ENCODE measurements at places on chromosomes 11 and 22. TPM values are rescaled to one million over a fixed set of nuclear protein-coding genes. Genes with fewer than 3 reads are reported as not detected.
A peak's percentile ranks its signal among the peaks of the same experiment; 100 is the strongest.

BEST1 gene
- polyA plus RNA-seq = 4.7 TPM

GLYATL1 gene
- polyA plus RNA-seq = 178 TPM

BBOX1 gene
- polyA plus RNA-seq = 62.2 TPM

OR4X1 gene
- not detected for polyA plus RNA-seq

APOBEC3G gene
- polyA plus RNA-seq = 10.2 TPM

RBM4 gene
- 257 TPM for polyA plus RNA-seq

APOL5 gene
- polyA plus RNA-seq = not detected

OR51E1 gene
- 3.1 TPM for polyA plus RNA-seq

DNA sequence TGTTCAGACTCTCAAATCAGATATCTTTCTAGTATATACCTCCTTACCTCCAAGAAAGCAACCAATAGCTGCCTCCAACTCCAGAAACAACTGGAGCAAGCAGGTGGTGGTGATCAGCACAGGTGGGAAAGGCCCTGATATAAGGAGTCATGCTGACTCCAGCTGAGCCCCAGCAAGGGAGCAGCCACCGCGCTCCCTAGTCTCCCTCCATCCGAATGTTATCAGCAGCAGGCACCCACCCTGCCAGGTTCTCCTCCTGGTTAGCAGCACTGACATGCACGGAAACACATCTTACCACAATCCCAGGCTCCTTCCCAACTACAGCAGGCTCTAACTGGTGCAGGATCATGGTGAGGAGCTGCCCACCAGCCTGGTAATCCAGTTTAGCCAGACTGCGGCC is 18.5 kb upstream of the STK33 start:
- DNase-seq = no peak

GRCh38 chr11:76638270-76639197 is 32.0 kb downstream of the LRRC32 start:
- no peak for DNase-seq

DNA sequence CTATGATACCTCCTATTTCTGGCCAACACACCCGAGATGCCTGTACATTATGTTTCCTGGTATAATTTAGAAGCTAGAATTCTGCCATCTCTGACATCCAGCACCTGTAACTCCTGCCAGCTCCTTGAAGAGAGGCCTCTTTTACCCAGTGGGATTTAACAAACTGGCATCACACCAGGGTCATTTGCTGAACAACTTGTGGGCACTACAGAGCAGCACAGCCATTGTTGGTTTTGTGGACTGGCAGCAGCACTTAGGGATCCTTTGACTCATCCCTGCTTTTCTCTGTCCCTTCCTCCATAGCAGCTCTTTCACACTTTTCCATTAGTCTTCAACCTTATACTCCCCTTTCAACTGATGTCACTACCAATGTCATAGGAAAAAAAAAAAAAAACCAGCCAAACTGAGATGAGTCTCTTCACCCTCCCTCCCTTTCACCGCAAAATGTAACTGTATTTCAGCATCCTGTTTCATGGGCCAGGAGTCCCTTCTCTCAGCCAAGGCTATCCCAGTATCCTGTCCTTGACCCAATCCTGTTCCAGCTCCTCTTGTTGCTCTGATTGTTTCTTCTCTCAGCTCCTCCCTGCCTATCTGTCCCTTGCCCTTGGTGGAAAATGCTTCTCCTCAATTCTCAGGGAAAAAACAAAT is 68.7 kb downstream of the PPFIBP2 start:
- DNase-seq = no peak

GRCh38 chr22:39498368-39498767 is 3.7 kb upstream of the MIEF1 start:
- DNase-seq = no peak

GRCh38 chr11:132670921-132671675 is 861.2 kb downstream of the OPCML start:
- DNase-seq = no peak

DNA sequence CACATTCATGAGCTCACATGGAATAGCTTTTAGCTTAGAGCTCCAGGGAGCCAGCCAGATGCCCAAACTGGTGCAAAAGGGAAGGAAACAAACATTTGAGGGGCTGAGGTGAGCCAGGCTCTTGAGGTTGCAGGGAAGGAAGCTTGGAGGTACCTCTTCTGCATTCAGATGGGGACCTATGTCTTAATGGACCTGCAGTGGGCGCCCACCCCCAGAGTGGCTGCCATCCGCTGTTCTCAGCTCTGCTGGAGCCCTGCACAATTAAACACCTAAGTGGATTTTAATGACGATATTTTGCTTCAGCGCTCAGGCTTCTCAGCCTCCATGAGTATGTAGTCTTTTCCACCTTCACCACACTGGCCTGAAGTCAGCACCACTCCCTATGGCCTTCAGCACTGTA is 100.8 kb downstream of the LDLRAD3 start:
- DNase-seq = no peak

- no peak for DNase-seq
Measured at GRCh38 chr11:85694385-85694980, 8.5 kb upstream of the CCDC89 start.

- peak; percentile 24 for DNase-seq
Measured at GRCh38 chr11:125433454-125434121, 62.5 kb downstream of the FEZ1 start.

DNA sequence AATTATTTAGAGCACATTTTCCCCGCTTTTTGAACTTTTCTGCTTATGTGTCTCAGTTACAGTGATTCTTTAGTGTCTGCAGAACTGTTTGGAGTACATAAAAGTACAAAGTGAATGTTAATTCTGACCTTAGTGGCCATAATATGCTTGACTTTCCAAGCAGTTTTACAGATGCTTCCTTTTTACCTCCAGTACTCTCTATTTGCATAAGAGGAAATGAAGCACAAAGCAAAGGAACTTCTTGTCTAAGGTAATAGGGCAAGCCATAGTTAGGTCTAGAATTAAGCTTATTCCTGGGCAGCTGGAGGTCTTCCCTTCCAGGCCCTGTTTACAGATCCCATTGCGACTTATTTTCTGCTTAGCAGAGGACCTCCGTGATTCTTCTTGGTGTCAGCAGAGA is 3.6 kb downstream of the GTPBP1 start:
- no peak for DNase-seq

DNA sequence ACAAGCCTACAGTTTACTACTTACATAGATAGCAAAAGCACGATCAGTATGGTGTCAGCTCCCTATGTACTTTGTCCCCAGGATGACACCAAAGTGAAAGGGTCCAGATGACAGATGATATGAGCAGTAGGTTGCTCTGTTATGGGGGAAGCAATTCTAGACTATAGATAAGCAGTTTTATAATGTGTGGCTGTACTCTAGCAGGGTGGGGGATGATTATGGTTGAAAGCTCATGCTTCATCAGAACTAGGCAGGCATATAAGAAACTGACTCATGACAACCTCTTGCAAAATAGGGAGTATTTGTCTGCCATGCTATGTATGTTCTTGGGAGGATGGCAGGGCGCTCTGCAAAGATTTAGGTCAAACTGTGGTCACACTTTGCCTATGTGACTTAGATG is 158.2 kb upstream of the ZBED5 start:
- no peak for DNase-seq

DNA sequence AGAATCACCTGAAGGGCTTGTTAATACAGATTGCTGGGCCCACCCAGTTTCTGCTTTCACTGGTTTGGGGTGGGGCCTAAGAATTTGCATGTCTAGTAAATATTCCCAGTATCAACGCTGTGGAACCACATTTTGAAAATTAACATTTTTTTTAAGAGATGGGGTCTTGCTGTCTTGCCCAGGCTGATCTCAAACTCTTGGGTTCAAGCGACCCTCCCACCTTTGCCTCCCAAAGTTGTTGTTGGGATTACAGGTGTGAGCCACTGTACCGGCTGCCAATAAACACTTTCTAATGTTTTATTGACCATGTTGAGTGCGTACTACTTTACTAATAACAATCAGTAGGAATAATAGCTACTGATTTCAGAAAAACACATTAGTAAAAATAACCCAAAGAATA is 2.5 kb downstream of the EIF4G2 start:
- no peak for DNase-seq

GRCh38 chr11:9138612-9139579 is 47.5 kb upstream of the SCUBE2 start:
- DNase-seq = no peak

- DNase-seq = no peak
Measured at GRCh38 chr11:122632181-122632824, 23.2 kb upstream of the UBASH3B start.

DNA sequence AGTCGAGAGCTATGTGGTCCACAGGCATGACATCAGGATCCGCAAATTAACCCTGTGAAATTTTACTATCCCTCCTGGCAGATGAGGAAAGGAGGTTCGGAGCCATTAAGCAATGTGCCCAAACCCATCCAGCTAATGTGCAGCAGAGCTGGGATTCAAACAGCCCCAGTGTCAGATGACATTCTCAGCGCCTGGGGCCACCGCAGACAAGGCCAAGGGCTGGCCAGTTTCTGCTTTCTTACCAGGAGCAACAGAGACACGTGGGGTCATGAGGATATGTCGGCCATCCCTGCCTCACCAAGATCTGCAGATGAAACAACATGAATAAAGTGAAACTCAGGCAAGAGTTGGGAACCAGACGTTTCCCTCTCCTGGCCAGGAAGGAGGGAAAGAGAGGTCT is 110.2 kb downstream of the TENM4 start:
- no peak for DNase-seq

DNA sequence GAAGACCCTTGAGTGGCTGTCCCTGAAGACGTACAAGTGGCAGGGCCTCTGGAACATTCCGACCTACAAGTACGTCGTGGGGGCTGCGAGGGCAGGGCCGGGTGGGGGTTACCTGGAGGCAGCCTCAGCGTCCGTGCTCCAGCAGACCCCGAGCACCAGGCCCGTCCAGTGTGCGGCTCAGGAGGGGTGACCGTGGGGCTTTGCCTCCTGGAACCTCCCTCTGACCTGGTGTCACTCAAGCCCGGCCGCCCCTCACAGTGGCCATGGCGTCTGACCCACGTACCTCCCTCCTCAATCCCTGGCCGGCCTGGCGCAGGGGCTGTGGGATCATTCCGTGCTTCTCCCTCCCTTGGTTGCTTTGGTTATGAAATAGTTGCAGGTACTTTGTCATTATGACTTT is 18.5 kb downstream of the RNH1 start:
- DNase-seq = no peak

DNA sequence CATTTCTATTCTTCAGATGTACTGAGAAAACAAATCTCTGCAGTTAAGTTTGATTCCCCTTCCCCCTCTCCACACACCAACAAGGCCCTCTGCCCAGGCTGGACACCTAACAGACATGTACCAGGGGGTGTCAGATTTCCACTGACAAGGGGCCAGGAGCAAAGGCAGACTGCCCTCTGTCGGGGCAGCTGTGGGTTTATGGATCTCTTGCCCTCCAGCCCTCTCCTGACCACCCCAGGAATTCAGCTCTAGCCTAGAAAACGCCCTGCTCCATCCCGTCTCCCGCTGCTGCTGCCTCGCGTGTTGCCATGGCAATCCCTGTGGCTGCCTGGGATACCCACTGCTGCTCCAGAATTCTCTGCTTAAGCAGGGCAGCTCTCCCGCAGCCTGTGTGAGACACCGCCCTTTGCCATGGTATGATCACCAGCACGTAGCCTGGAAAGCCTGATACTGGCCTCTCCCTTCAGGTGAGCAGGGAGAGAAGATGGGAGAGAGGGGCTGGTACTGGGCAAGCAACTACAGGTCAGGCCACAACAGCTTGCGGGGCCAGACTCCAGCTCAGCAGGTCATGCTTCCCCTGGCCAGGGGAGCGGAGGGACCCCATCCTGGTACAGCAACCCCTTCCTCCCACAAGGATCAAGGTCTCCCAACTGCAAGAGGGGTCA is 41.6 kb downstream of the BUD13 start:
- no peak for DNase-seq

- DNase-seq = no peak
Measured at GRCh38 chr11:60711276-60711675, 11.9 kb downstream of the MS4A8 start.

DNA sequence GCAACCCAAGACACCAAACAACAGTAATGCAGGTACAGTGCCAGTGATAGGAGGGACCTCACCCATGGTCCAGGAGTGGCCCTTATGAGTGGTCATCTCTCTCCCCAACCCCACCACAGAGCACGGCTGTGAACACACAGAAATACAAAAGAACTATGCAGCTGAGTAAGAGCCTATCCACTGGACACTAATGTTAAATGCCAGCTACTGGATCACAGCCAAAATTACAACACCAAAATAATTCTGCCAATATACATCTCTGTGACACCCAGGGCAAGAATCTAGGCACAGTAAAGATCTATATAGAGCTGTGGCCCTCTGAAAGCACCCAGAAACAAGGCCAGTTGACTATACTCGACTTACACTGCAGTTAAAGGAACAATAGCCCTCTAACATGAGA is 22.8 kb upstream of the GPR83 start:
- no peak for DNase-seq

GRCh38 chr11:31102875-31103274 is 266.7 kb downstream of the DCDC1 start:
- DNase-seq = no peak

DNA sequence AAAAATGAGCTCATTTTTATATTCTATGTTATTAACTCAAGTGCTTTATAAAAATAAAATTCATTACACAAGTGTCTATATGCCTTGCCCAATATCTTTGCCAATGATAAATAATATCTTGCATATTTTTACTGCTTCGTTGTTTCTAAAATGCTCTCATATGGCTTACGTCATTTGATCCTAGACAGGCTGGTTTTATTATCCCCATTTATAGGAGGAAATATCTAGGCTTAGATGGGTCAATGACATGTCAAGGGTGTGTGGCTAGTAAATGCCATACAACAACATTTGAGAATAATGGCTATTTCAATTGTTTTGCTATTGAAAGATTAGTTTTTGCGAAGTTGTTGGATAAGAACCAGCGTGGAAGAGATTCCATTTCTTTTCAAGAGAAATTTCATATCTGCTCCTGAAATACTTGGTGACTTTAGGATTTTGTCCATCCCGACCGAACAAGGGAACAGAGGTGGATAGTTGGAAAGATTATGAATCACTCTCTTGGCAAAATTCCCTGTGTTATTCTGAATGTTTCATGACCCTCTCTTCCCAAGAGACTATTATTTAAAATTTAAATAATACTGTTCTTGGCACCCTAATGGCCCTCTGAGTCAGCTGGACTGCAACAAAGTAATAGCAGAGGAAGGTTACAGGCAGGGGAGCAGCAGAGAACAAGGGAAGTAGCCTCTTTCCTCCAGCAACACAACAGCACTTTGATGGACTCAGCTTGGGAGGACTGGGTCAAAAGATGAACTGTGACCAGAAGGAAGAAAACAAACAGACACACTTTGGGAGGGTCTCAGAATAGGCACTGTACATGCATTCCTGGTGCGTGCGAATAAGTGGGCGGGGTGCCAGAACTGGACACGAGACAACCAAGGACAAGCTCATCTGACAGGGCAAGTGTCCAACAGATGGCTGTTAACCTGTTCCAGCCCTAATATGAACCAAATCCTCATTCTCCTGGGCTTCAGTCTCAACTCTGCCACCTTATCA is 94.5 kb downstream of the ME3 start:
- DNase-seq = no peak

- DNase-seq = no peak
Measured at GRCh38 chr22:37472418-37473006, 13.7 kb downstream of the MFNG start.

DNA sequence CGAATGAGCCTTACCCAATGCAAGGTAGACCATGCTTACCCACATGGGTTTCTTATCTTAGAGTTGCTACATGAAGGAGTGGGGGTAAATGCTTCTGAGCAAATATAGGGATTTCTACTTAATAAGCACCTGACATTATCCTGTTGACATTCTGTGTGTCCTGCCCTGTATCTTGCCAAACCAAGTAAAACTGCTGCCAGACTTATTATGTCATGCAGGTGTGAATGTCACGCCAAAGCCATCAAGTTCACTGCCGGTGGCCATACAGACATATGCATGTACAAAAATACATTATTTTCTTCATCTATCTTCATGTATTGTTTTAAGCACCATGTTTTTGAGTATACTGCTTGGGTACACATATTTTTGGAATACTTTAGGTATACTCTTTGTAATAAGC is 70.2 kb downstream of the NOX4 start:
- DNase-seq = no peak
